ENCODE measurements at places on chromosomes 5 and 9. TPM values are rescaled to one million over a fixed set of nuclear protein-coding genes. Genes with fewer than 3 reads are reported as not detected.

GRCh38 chr9:116350213-116350612, 196.6 kb downstream of the PAPPA start:
- no peak for DNase-seq
- H3K36me3 ChIP-seq: no peaks in the 10 kb centered on the region
- H3K27me3 ChIP-seq: no peaks in the 10 kb centered on the region
- no peak overlapping the region for H3K27ac ChIP-seq
- no peak overlapping the region for H3K4me3 ChIP-seq

The QRFP gene
- not detected for total RNA-seq

DNA sequence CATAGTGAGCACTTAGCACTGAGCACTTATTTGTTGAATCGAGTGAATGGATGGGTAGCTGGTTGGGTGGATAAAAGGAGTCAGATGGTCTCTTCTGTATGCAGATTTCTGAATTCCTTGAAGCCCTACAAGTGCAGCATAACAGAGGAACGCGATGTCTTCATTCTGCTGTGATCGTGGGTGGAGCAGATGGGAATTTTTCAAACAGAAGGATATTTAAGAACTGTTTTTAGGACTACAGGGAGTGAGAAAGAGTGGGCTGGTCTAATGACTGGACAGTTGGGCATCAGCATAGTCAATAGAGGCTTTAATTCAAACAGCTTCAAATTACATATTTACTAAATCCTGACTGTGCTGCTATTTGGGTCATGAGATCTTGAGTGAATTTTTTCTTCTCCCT, 253.2 kb downstream of the CEMIP2 start:
- DNase-seq: no peak
- H3K4me3 ChIP-seq: no peak overlapping the region
- H3K27me3 ChIP-seq: no peaks in the 10 kb centered on the region
- H3K4me1 ChIP-seq: no peaks in the 10 kb centered on the region

GRCh38 chr5:95590880-95591279, 29.0 kb upstream of the GPR150 start:
- no peaks in the 10 kb centered on the region for H3K27me3 ChIP-seq
- no peaks in the 10 kb centered on the region for H3K4me1 ChIP-seq
- no peak overlapping the region for H3K4me3 ChIP-seq
- H3K36me3 ChIP-seq: peaks cover 6% of the 10 kb centered on the region

The ENDOG gene
- total RNA-seq: 18.0 TPM

The CD72 gene
- 4.2 TPM for total RNA-seq
